ENCODE measurements at places on chromosomes 5 and 9. TPM values are rescaled to one million over a fixed set of nuclear protein-coding genes. Genes with fewer than 3 reads are reported as not detected.

NRG2 gene
- total RNA-seq: 0.81 TPM

PCDHGB7 gene
- total RNA-seq: 12.7 TPM

ISL1 gene
- not detected for total RNA-seq

ANKS6 gene
- 19.5 TPM for total RNA-seq

ZNF354C gene
- 10.2 TPM for total RNA-seq

PLK2 gene
- 42.8 TPM for total RNA-seq

TPD52L3 gene
- not detected for total RNA-seq

GRCh38 chr5:37769108-37769507, 70.7 kb downstream of the GDNF start:
- DNase-seq: no peak
- H3K36me3 ChIP-seq: no peaks in the 10 kb centered on the region
- no peaks in the 10 kb centered on the region for H3K4me1 ChIP-seq
- H3K27ac ChIP-seq: no peak overlapping the region
- no peaks in the 10 kb centered on the region for H3K27me3 ChIP-seq

DNA sequence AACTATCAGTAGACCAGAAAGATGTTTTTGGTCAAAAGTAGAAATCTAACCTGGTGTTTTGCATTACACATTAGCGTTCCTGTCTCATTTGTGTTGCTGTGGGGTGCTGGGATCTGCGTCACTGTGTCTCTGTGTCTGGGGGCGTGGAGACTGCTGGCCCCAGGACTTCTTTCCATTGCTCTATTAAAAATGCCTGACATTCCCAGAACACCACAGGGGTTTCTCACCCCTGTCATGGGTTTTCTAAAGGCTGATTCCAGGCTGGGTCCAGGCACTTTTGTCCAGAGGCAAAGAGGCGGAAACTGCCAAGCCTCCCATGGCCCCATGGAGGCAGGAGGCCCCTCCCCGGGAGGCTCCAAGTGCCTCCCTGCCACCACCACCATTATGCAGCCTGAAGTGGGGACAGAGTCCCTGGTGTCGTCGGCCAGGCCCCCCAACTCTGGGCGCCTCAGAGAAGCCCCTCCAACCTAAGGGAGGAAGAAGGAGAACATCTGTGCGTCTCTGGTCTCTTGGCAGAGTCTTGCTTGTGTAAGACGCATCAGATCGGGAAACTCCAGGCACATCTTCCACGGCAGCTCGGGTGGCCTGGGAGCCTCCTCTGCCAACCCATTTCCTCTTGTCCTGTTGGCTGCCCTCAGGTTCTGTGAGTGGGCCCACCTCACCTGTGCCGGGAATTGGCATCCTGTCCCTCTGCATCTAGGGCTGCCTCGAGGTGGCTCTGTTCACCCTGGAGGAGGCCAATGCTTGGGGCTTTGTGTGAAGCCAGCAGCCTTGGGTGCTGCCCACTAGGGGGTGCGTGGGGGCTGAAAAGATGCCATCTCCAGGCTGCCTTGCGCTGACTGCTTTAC, 13.8 kb upstream of the PLEKHG4B start:
- H3K27me3 ChIP-seq: no peaks in the 10 kb centered on the region
- no peaks in the 10 kb centered on the region for H3K4me1 ChIP-seq
- no peak for DNase-seq
- no peak overlapping the region for H3K27ac ChIP-seq
- no peak overlapping the region for H3K4me3 ChIP-seq
- no peaks in the 10 kb centered on the region for H3K36me3 ChIP-seq

DNA sequence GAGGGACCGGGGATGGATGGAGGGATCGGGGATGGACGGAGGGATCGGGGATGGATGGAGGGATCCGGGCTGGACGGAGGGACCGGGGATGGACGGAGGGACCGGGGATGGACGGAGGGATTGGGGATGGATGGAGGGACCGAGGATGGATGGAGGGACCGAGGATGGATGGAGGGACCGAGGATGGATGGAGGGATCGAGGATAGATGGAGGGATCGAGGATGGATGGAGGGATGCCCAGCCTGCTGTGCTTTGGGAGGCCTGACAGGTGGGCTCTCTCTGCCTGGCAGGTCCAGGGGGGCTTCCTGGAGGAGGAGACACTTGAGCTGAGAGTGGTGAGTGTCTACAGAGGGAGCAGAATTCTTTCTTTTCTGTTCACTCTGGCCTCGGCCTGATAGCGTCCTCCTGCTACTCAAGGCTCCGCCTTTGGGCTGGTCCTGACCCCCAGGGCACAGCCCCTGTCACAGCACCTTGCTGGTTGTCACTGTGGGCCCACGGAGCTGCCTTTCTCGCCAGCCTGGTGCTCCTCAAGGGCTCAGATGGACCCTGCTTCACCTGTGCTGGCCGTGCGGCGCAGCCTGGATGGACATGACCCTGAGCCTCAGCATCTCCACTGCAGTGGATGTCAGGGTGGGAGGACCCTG, 42.2 kb upstream of the RNF130 start:
- no peaks in the 10 kb centered on the region for H3K36me3 ChIP-seq
- DNase-seq: peak; percentile 57
- H3K4me1 ChIP-seq: no peaks in the 10 kb centered on the region
- H3K27ac ChIP-seq: no peak overlapping the region
- H3K4me3 ChIP-seq: no peak overlapping the region
- H3K27me3 ChIP-seq: no peaks in the 10 kb centered on the region

GRCh38 chr9:85971731-85972130, 30.8 kb downstream of the NAA35 start:
- H3K4me3 ChIP-seq: no peak overlapping the region
- H3K4me1 ChIP-seq: no peaks in the 10 kb centered on the region
- no peaks in the 10 kb centered on the region for H3K27me3 ChIP-seq

GRCh38 chr5:61394078-61394704, 62.1 kb downstream of the ZSWIM6 start:
- DNase-seq: no peak
- H3K27me3 ChIP-seq: no peaks in the 10 kb centered on the region
- peaks cover 3% of the 10 kb centered on the region for H3K4me1 ChIP-seq
- no peaks in the 10 kb centered on the region for H3K36me3 ChIP-seq

DNA sequence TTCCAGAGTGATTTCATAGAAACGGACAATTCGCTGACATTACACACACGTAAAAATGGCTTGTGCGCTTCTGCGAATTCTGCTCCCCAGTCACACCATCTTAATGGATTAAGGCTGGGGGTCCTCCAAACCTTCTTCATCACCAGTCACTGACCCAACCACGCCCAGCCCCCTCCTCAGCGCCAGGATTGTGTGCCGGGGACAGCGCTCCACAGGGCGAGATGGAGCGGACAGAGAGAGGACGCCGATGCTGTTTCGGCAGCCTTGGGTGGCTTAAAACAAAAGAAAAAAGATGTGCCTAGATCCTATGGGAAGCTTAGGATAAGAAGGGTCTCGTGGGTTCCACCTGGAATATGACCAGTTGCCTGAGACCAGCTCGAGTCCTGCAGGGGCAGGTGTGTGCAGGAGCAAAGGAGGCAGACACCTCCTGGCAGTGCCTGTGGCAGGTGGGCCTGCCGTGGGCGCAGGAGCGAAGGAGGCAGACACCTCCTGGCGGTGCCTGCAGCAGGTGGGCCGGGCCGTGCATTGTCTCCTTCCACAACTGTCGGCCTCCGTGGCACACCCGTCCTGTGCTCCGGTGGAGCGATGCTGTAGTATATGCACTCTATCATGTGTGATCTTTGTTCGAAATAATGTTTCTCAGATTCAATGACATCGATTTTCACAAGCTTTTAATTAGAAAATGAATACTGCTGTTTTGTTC, 20.9 kb downstream of the BRD9 start:
- no peaks in the 10 kb centered on the region for H3K4me1 ChIP-seq
- H3K4me3 ChIP-seq: no peak overlapping the region
- H3K27ac ChIP-seq: no peak overlapping the region
- no peaks in the 10 kb centered on the region for H3K27me3 ChIP-seq
- DNase-seq: no peak
- H3K36me3 ChIP-seq: peaks cover 9% of the 10 kb centered on the region

- H3K27me3 ChIP-seq: no peaks in the 10 kb centered on the region
- H3K4me3 ChIP-seq: no peak overlapping the region
- DNase-seq: no peak
These were observed 93.5 kb downstream of the DAP start for GRCh38 chr5:10667431-10668057.

DNA sequence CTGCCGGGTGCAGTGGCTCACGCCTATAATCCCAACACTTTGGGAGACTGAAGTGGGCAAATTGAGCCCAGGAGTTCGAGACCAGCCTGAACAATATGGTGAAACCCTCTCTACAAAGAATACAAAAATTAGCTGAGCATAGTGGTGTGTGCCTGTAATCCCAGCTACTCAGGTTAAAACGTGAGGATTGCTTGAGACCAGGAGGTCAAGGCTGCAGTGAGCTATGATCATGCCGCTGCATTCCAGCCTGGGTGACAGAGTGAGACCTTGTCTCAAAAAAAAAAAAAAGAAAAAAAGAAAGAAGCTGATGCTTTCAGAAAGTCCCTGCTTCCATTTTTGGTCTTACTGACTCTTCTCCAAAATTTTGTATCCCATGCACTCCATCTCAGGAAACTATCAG, 31.3 kb downstream of the SNAPC3 start:
- H3K4me3 ChIP-seq: no peak overlapping the region
- peaks cover 4% of the 10 kb centered on the region for H3K36me3 ChIP-seq
- DNase-seq: no peak
- no peaks in the 10 kb centered on the region for H3K27me3 ChIP-seq
- no peaks in the 10 kb centered on the region for H3K4me1 ChIP-seq

DNA sequence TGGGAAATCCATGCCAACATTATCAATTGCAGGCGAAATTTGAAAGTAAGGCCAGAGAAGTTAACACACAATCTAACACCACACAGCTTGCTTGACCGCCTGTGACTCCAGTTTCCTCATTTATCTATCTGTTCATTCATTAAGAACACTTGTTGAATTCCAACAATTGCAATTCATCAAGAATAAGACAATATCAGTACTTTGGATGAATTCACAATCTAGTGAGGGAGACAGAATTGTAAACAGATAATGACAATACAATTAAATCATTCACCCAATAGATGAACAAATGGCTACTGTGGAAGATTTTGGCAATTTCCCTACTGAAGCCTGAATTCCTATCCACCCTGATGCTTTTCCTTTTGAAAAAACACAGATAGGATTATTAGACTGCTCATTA, 181.6 kb downstream of the TRIM36 start:
- no peak overlapping the region for H3K4me3 ChIP-seq
- DNase-seq: no peak
- H3K27me3 ChIP-seq: no peaks in the 10 kb centered on the region
- H3K36me3 ChIP-seq: no peaks in the 10 kb centered on the region

GRCh38 chr9:25814023-25814422, 135.8 kb upstream of the TUSC1 start:
- H3K4me3 ChIP-seq: no peak overlapping the region
- H3K27me3 ChIP-seq: no peaks in the 10 kb centered on the region
- H3K36me3 ChIP-seq: no peaks in the 10 kb centered on the region
- DNase-seq: no peak
- no peak overlapping the region for H3K27ac ChIP-seq
- no peaks in the 10 kb centered on the region for H3K4me1 ChIP-seq

GRCh38 chr9:11257992-11258391, 645.2 kb upstream of the PTPRD start:
- no peaks in the 10 kb centered on the region for H3K36me3 ChIP-seq
- no peak overlapping the region for H3K4me3 ChIP-seq
- H3K27ac ChIP-seq: no peak overlapping the region

DNA sequence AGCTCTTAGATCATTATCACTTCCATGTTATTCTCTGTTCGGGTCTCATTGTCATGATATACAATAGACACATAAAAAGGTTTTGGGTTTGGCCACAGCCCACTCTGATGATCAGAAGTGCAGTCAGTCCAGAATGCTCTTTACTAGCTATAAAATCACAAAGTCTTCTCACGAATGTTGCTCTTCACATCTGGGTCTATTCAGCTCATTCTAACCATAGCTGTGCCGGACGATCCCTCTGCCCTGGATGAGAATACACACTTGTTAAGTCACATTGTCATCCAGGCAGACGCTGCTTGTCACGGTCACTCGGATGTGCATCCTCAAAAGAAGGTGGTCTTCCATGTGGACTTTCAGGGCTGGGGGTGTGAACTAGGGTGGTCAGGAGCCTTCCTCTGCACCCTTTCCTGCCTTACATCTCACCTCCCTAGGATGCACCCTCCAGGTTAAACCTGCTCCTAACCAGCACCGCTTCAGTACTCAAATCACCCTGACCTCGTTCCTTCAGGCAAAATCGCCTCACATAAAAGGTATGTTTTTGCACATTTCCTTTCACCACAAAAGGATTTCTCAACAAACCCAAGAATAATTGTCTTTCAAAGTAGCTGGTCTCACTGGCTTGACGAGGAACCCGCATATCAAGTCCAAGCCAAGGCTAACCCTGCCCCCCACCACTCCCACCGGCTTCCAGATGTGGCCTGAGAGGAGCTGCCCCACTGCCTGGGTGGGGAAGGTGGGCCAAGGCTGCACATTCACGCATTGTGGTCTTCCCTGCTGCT, 21.9 kb downstream of the ANKH start:
- no peak for DNase-seq
- peaks cover 4% of the 10 kb centered on the region for H3K4me1 ChIP-seq
- no peak overlapping the region for H3K4me3 ChIP-seq
- no peak overlapping the region for H3K27ac ChIP-seq
- no peaks in the 10 kb centered on the region for H3K36me3 ChIP-seq

DNA sequence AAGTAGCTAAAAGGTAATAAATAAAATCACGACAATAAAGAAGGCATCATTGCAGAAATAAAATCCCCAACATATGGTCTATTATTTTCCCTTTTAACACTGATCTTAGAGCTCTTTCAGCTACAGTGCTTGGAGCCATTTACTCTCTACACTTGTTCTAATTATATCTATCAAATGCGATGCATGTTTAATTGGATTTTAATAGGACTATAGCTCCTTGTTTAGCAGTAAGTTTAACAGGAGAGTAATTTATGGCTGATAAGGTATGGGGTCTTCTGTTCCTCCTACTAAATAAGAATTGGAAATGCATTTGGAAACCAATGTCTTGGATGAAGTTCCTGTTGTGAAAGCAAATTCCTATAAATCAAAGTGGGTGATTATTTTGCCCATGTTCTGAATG, 304.2 kb upstream of the PTPRD start:
- no peaks in the 10 kb centered on the region for H3K4me1 ChIP-seq
- no peaks in the 10 kb centered on the region for H3K27me3 ChIP-seq
- no peak for DNase-seq
- no peaks in the 10 kb centered on the region for H3K36me3 ChIP-seq
- no peak overlapping the region for H3K27ac ChIP-seq

DNA sequence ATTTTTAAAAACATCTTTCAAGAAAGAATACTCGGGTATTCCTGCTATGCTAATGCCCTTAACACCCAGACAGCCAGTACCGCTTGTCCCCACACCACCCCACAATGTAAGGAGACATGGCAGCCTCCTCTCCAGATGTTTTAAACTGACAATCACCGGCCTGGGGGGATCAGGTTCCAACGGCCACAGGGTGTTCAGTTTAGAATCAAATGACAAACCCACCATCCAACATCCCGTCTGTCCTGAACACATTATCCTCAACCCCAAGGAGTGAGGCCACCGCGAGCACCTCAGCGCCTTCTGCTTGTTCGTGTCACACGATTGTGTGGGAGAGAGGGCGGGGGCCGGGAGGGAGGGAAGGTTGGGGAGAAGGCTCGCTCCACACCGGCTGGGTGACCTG, 152.8 kb downstream of the PAX5 start:
- H3K4me3 ChIP-seq: no peak overlapping the region
- no peak for DNase-seq
- H3K4me1 ChIP-seq: no peaks in the 10 kb centered on the region
- H3K36me3 ChIP-seq: no peaks in the 10 kb centered on the region

GRCh38 chr9:85522459-85523092, 219.2 kb downstream of the AGTPBP1 start:
- DNase-seq: peak; percentile 82
- no peak overlapping the region for H3K27ac ChIP-seq
- H3K36me3 ChIP-seq: no peaks in the 10 kb centered on the region
